ENCODE measurements at places on chromosomes 5 and 9.

- DNase-seq, result no peak
Measured at GRCh38 chr5:67623078-67623477, 426.5 kb upstream of the CD180 start.

DNA sequence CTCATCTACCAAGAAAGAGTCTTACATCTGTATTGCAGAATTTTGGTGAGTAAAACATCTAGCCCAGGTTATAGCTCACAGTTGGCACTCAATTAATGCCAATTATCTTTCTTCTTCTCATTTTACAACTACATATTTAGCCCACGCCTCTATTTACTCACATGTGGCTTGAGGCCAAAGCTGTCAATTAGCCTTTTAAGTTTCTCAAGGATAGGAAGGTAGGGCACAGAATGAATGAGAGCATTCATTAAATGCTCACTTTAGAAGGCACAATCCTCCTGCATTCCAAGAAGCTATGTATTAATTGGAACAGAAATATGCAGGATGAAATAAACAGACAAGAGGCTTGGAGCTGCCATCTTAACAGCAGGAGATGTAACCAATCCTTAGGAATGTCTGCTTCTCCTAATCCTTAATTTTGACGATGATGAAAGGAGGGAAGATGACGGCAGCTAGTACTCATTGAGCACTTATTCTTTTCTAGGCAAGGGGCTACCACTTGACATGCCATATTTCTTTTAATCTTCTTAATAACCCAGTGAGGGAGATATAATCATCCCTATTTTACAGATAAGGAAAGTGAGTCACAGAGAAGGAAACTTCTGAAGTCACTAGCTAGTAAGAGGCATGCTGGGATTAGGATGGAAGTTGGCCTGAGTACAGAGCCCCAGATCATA, 30.8 kb upstream of the PANK3 start:
- DNase-seq, result no peak

DNA sequence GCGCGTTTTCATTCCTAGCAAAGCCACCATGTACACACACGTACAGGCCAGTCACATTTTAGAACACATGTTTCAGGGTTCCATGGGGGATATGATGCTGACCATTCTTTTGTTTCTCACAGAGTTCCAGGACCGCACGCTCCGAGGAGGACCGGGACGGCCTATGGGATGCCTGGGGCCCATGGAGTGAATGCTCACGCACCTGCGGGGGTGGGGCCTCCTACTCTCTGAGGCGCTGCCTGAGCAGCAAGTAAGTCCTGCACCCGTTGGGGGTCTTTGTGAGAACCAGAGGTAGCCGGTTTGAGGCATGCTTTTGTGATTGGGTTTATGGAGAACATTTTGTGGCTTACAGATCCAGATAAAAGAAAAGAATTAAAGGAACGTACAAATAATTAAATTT, 30.8 kb downstream of the ADAMTSL1 start:
- DNase-seq, result no peak

DNA sequence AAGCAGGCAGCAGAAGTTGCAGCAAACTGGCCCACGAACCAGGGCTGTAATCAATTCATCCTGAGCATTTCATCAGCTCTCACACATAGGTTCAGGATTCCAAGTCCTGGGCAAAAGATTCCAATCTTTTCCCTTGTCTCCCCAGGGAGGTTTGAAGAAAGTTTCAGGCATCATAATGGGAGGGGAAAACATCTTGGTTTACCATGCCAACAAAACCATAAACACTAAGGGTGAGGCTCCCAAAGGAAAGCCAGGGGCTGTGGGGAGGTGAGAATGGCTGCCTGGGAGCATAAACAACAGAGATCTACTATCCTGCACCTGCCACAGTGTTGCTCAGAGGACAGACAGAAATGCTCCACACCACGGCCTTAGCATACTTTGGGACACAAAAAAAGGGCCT, 94.6 kb downstream of the SH3TC2 start:
- DNase-seq, result no peak

DNA sequence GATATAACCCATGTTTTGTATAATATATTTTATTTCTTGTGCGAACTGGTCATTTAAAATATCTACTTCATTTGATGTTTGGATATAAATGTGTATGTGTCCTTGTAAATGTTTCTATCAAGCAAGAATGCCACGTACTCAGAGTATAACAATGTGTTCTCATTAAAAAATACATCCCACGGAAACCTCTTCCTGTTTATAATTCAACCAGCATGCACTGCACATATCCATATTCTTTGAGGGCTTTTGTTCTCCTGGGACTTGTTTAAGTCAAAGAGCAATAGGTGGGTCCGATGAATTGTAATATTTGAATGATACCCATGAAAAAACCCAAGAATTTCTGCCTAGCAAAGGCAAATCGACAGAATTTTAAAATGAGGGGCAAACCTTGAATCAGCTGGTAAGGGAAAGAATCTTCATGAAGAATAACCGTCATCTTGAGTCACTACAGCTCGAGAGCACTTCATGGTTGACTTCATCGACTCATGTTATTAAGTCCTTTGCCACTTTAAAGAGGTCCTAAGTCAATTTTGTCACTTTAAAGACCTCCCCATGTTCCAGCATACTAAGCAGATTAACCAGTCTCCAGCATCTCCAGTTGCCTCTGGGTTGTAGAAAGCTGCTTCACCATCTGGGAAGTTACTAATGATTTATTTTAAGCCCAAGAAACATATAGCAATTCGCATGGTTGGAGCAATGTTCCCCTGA, 80.6 kb downstream of the NPR3 start:
- DNase-seq, result no peak

DNA sequence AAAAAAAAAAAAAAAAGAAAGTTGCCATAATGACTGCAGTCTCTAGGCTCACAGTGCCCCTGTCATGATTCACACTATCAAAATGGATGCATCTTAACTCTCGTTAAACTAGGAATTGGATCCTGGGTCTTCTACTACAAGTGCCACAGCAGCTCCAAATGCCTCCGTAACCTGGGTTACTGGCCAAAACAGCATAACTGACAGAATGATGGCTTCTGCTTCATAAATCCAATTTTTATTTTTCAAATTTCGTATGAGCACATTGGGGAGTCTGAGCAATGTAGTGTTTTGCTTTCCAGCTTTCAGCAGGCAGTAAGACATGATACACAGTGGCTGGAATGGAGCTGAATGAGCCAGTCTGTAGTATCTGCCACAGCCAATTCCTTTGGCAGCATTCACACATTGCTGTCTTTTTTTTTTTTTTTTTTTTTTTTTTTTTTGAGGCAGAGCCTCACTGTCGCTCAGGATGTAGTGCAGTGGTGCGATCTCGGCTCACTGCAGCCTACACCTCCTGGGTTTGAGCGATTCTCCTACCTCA, 36.0 kb upstream of the NPM1 start:
- no peak for DNase-seq

GRCh38 chr9:34732478-34732877, 22.5 kb upstream of the CCL21 start:
- no peak for DNase-seq

GRCh38 chr5:121695307-121695706, 156.4 kb upstream of the FTMT start:
- no peak for DNase-seq

DNA sequence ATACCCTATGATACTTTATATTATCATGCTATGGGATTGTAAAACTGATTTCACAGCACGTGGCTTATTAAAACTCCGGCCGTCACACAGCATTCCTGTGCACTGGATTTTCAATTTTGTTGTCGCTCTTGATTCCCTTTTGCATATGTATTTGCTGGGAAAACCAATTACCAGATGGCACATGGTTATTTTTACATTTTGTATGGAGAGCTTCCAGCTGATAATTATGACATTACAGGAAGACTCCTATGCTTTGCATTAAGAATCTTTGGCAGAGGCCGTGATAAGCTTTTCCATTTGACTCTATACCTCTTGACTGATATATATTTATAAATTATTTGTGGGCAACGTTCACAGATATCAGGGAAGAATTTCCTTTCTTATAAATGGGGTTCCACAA, 381.2 kb upstream of the RORB start:
- DNase-seq, result no peak

DNA sequence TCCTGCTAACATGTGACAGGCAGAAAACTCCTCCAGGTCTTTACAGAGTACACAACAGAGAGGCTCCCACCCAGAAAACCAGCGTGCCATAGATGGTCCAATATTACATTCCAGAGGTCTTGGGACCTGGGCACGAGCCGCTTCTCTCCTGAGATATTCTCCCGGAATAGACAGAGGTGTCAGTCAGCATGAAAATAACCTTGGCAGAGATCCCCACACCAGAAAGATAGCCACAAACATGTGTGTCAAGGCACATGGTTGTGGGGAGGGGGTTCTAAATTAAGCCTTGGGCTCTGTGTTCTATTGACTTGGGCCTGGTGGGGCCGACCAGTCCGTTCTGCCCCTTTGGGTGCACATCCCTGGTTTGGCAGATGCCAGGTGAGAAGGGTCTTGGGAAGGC, 78.4 kb downstream of the BOD1 start:
- DNase-seq, result no peak

- DNase-seq, result no peak
Measured at GRCh38 chr5:56343988-56344387, 110.9 kb upstream of the ANKRD55 start.

GRCh38 chr9:128072144-128073021, 4.4 kb downstream of the SLC25A25 start:
- no peak for DNase-seq

- DNase-seq, result no peak
Measured at GRCh38 chr9:88673886-88674285, 138.9 kb downstream of the NXNL2 start.

DNA sequence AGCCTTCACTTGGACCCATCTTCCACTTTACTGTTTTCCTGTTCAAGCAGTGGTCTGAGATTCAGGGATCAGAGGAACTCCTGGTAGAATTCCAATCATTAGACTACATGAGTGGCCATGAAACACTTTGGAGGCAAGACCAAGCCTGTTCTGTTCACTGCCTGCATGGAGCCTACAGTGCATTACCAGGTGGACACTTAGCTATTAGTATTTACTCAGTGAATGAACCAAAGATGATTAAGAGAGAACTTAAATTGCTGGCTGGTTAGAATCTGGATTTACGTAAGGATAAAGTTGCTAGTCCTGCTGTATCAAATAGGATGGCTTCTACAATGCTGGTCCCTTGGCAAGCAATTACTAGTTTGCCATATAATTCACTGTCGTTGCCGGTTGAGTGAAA, 245.5 kb downstream of the ARRDC3 start:
- DNase-seq, result no peak

DNA sequence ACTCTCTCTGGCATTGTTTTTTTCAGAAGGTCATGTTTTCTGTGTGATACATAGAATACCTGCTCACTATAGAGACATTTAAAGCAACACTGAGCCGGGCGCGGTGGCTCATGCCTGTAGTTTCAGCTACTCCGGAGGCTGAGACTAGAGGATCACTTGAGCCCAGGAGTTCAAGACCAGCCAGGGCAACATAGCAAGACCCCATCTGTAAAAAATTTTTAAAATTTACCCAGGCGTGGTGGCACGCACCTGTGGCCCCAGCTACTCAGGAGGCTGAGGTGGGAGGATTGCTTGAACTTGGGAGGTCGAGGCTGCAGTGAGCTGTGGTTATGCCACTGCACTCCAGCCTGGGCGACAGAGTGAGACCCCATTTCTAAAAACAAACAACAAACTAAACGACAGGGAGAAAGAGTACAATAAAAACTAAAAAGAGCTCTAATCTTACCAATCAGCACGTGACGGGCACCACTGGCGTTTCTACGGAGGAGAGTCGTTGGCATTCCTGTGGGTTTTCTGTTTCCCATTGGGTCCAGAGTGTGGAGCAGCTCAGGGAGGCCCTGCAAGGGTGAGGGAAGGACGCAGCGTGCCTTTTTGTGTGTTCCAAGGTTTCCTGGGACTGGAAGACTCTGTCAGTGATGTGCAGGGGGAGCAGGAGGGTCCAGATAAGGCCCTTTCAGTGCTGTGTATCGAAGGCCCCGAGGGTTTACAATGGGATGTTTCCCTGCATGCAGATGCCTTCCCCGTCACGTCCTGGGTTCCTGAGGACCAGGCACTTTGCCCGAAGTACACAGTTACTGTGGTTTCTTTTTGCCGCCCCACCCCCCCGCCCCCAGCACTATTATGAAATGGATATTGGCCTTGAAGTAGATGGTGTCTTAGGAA, 7.2 kb upstream of the RNU6ATAC start:
- no peak for DNase-seq

DNA sequence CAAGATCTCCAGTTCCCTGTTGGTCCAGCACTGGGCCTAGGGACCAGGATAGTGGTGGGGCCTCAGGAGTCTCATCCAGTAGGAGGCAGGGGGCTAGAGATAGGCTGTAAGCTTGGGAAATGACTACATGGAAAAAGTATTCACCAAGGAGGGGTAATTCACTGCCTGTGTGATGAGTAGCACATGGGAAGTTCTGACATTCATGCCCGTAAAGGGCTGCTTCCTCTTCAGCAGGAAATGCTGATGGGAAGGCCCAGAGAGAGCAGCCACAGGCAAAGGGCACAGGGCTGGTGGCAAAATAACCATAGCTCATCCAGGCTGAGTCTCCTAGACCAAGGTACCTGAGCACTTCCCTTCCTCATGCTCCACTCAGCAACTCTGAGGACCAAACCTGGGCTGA, 23.1 kb upstream of the FRRS1L start:
- DNase-seq, result no peak

DNA sequence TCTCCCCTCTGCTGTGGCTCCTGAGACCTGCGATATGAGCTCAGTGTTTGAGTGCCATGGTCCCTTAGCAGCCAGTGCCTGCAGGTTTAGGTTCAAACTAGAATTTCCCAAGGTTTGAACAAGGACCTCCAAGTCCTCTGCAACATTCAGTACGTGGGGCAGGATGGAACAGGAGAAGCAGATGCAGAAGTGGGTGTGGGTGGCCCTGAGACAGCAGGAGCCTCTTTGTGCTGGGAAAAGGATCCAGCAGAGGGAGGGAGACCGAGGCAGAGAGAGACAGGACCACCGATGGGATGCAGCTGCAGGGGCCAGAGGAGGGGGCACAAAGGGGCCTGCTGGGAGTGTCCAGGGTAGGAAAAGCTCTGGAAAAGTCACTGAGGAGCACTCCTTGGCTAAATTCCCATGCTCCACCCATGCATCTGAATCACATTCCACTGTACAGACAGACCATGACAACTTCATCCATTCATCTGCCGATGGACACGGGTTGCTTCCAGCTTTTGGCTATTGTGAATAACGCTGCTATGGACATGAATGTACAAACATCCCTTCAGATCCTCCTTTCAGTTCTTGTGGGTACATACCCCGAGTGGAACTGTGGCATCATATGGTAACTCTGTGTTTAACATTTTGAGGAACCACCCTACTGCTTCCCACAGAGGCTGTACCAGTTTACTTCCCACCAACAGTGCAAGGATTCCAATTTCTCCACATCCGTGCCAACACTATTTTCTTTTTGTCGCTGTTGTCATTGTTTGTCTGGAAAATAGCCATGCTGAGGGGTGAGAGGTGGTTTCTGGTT, 26.7 kb upstream of the SUSD3 start:
- no peak for DNase-seq

- DNase-seq, result no peak
Measured at GRCh38 chr5:129171194-129171944, 76.8 kb downstream of the ISOC1 start.

Measured in kidney epithelial cell (primary cell).